Bronchial epithelial cell (primary cell): ENCODE measurements at places on chromosomes 5 and 9. TPM values are rescaled to one million over a fixed set of nuclear protein-coding genes. Genes with fewer than 3 reads are reported as not detected.

Gene SOX30
- total RNA-seq: under 0.01 TPM in 1 of 2 replicates, not detected in the other

Gene SPATA31C1
- not detected in 2 replicates for total RNA-seq

Gene FOXI1
- not detected in 2 replicates for total RNA-seq

DNA sequence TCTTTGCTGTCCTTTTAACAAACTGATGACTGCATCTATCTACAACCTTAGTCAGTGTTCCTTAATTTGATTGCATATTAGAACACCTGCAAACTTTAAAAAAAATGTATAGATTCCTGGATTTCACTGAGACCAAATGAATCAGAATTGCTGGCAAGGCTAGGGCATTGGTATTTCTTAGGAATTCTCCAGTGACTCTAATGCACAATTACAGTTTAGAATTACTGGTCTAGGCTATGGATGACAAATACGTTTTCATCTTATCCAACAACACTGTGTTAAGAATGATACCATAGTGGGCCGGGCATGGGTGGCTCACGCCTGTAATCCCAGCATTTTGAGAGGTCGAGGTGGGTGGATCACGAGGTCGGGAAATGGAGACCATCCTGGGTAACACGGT, 545.9 kb upstream of the RIOK2 start:
- DNase-seq: no peak

GRCh38 chr5:97022898-97023297, 87.0 kb downstream of the LNPEP start:
- DNase-seq: no peak

DNA sequence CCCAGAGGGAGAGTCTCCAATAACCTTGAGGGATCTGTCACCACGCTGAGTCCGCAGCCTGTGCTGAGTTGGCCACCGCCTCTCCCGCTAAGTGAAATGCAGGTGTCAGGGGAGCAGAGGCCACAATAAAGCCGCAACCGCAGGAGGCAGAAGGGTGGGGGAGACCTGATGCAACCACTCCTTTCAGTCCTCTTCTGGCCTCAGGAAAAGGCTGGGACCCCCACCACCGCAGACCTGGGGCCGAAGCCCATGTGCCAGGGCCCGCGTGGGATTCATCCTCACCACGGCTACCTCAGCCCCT, 576 bp downstream of the MAP1B start:
- DNase-seq: peak; percentile 5

- peak; percentile 83 for DNase-seq
Observed at GRCh38 chr5:7868773-7869473, at the start of the genes FASTKD3 and MTRR. Gene FASTKD3 (minus strand): TSS chr5:7869031. CDS start chr5:7868083, 948 bp downstream. Gene MTRR (plus strand): TSS chr5:7869148. CDS start chr5:7870795, 1,647 bp downstream.

Gene PCDHB8
- under 0.01 TPM in 2 replicates for total RNA-seq

DNA sequence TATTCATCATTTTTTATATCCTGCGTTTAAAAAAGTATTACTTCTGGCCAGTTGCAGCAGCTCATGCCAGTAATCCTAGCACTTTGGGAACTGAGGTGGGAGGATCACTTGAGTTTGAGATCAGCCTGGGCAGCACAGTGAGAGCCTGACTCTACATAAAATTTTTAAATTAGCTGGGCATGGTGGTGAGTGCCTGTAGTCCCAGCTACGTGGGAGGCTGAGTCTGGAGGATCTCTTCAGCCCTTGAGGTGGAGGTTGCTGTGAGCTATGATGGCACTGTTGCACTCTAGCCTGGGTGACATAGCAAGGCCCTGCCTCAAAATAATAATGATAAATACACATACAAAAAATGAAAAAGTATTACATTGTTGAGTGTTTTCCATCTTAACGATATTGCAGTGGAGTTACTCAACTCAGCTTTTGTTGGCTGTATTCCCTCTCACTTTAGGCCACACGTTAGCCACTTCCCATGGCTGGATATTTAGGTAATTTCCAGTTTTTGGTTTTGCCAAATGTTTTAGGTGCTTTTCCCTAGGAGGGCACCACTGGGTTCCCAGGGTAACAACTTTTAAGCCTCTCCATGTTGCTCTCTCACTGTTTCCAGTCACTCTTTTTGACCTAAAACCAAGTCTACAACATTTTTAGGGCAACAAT, 20.6 kb downstream of the SHB start:
- DNase-seq: no peak

DNA sequence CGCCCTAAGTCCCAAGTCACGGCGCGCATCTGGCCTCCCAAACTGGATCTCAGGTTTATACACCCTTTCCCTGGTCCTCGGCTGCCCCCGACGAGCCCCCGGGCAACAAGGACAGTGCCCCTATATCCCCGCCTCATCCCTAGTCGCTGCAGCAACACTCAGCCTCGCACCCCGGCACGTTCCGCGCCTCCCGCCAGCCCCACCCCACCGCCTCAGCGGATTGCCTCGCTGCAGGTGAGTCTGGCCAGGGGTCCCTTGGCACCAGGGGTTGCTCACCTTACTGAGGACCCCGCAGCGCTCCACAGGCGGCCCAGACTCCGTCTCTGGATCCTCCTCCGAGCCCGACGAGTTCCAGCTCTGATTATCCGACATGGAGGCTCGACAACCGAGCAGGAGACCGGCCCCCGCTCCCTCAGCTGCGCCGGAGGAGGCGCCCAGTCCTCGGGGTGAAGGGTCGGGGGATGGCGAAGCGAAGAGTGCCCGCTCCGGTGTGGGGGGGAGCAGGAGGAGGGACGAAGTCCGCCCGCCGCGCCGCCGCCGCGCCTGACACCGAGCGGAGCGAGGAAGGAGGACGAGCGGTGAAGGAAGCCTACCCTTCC, 494 bp downstream of the CERT1 start:
- no peak for DNase-seq

Gene SLC22A4
- total RNA-seq: 0.13 and 0.26 TPM in 2 replicates

- DNase-seq: no peak
Observed at GRCh38 chr5:139473105-139473504, 2.3 kb downstream of the SMIM33 start.

DNA sequence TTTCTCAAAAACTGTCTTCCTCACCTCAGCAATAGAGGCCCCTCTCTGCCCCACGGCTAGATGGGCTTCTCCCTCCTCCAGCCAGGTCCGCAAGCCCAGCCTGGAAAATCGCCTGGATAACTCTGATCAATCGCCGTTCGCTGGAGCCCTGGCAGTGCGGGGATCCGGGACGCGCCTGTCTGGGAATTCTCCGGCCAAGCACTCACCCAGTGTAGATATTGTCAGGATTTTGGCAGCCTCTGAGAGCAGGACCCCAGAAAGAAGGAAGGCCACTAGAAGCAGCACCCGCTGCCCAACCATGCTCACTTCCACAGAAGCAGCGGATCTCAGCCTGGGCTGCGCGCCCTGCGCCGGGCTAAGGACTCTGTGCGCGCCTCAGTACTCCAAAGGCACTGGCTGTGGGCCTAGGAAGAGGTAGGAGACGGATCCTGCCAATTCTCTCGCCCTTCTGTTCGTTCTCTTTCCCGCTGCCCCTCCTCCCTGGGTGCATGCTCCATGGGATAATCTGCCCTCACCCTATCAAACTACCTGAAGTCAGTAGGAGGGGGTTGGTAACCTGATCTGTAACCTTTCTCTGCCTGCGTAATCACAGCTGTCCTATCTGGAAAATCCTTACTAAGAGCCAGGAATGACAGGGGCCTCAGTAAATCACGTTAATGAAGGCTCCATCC, at the start of gene UGT3A1:
UGT3A1 (minus strand) TSS at position 450 of the 671 bp plus-strand sequence; CDS start at position 300, 150 bp downstream.
- DNase-seq: no peak

Gene PTGS1
- total RNA-seq: 0.77 and 1.3 TPM in 2 replicates

Gene FKBP15
- total RNA-seq: 11.1 and 12.9 TPM in 2 replicates

Gene TCOF1
- 8.4 and 9.0 TPM in 2 replicates for total RNA-seq

DNA sequence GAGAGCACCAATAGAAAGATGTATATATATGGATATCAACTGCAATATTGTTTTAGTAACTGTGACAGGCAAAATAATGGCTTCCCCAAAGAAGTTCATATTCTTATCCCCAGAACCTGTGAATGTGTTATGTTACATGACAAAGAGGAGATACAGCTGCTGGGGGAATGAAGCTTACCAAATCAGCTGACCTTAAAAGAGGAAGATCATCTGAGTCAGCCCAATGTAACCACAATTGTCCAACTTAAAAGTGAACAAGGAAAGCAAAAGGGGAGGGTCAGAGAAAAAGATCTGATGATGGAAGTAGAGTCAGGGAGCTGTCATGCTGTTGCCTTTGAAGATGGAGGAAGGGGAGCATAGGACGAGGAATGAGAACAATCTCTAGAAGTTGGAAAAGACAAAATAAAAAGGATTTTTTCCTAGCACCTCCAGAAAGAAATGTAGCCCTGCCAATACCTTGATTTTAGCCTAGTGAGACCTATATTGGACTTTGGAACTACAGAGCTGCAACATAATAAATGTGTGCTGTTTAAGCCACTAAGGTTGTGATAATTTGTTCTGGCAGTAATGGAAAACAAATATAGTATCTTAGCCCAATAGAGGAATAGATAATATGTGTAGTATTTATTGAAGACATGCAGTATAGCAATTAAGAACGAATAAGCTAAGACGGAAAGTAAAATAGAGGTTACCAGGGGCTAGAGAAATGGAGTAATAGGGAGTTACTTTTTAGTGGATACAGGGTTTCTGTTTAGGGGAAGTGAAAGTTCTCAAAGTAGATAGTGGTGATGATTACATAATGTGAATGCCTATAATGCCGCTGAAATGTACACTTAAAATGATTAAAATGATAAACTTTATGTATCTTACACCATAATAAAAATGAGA, 115.9 kb downstream of the PIK3R1 start:
- peak; percentile 47 for DNase-seq
